Ovary (tissue), 10 donors: ENCODE measurements at places on chromosomes 5 and 9.

GRCh38 chr9:36873247-36873875 lies 160.7 kb downstream of the PAX5 start:
- no peak overlapping the region for H3K4me3 ChIP-seq
- no peaks in the 10 kb centered on the region for H3K27me3 ChIP-seq
- DNase-seq = peak; percentile 41
- no peaks in the 10 kb centered on the region for H3K36me3 ChIP-seq
- H3K27ac ChIP-seq = no peak overlapping the region

DNA sequence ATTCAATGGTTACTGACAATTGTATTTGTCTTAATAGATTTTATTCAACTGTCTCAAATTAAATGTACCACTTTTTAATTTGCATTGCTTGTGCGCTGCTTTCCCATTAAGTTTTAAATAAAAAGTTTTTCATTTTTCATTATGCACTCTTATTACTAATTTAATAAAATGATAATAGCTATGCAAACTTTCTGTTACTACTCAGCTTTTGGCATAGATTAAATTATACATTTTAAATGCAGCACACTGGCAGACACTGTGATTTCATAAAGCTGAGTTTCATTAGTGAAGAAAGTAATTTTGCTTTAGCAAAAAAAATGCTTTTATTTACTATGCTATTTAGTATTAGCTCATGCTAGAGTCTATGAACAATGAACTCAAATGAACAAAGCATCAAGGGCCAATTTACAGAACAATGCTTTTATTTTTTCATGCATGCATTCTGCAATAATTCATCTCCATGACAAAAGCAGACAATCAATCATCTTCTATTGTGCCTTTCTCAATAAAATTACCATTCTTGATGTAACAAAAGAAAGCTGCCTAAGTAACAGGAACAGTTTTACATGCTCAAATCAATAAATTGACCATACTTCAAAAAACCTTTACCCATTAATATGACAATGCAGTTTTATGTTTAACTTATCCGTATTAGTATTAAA lies 595.2 kb upstream of the ARRDC3 start:
- DNase-seq = no peak
- H3K4me1 ChIP-seq = no peaks in the 10 kb centered on the region
- H3K27me3 ChIP-seq = no peaks in the 10 kb centered on the region
- H3K27ac ChIP-seq = no peak overlapping the region
- H3K36me3 ChIP-seq = no peaks in the 10 kb centered on the region

DNA sequence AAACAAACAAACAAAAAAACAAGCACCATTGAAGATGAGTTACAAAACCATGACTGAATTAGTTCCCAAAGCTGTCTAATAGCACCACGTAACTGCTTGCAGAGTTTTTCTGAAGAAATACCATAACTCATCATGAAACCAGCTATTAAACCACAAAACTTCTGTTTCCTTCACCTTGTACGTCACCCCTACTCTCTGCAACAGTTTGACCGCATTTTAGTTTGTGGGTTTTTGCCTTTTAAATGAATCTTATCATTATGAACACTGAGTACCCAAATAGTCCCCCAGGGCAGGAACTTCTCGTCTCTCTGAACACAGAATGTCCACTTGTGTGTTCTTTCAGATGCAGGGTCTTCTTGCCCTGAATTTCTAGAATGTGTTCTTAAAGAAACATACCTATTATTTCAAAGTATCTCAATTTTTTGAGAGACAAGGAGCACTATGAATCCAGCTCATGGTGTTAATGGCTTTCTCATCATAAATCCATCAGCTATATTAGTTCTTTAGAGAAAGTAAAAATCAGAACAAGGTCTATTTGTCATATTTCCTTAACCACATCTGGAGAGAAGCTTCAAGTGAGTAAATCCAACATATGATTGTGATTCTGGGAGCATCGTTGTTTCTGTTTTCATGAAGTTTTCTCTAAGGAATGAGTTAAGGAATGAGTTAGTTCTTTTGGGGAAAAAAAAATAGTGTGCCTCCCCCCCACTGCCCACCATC lies 210.6 kb downstream of the AUH start:
- H3K36me3 ChIP-seq = no peaks in the 10 kb centered on the region
- no peaks in the 10 kb centered on the region for H3K27me3 ChIP-seq
- no peak overlapping the region for H3K4me3 ChIP-seq
- no peak for DNase-seq
- H3K27ac ChIP-seq = no peak overlapping the region
- H3K4me1 ChIP-seq = no peaks in the 10 kb centered on the region

DNA sequence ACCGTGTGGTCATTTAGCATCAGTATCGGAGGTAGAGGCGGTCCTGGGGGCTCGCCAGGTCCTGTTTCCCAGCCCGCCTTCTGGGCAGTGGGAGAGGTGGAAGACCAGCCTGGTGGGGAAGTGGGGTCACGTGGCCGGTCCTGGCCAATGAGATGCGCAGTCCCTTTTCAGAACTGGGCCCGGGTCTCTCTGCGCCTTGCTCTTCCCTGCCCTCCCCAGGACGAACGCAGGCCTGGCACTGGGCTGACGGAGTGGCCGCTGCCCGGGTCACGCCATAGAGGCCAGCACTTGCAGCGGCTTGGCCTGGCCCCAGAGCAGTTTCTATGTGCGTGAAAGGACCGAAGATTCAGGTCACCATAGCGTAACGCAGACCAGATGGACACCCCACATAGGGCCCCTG lies 97.6 kb downstream of the OLFM1 start:
- no peaks in the 10 kb centered on the region for H3K4me1 ChIP-seq
- no peaks in the 10 kb centered on the region for H3K27me3 ChIP-seq
- H3K4me3 ChIP-seq = no peak overlapping the region
- no peak overlapping the region for H3K27ac ChIP-seq
- H3K36me3 ChIP-seq = no peaks in the 10 kb centered on the region

DNA sequence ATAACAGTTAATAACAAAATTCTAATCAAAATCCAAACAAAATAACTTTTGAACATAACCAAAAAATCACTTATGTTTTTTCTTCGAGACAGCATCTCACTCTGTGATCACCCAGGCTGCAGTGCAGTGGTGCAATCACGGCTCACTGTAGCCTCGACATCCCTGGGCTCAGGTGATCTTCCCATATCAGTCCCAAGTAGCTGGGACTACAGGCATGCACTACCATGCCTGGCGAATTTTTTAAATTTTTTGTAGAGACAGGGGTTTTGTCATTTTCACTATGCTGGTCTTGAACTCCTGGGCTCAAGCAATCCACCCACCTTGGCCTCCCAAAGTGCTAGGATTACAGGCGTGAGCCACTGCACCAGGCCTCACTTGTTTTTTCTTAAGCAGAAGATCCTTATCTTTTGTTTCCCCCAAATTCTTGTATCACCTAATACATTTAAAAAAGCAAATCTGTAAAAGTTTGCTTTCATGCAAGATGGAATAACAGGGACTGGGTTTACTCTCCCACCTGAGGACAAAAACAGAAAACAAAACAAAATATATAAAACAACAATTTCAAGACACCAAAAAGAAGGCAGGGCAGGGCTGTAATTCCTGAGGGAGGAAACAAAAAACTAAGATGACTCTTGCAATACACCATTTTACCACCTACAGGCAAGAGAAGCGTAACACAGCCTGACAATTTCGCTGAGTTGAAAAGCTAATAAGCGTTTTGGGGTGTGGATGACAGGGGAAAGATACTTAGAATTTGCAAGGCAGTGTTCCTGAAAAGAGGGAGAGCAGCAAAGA lies 71.4 kb downstream of the RAPGEF6 start:
- DNase-seq = no peak
- H3K4me1 ChIP-seq = no peaks in the 10 kb centered on the region
- H3K27ac ChIP-seq = no peak overlapping the region
- H3K4me3 ChIP-seq = no peak overlapping the region

GRCh38 chr5:138102454-138103318 lies 18.9 kb downstream of the WNT8A start:
- H3K27me3 ChIP-seq = no peaks in the 10 kb centered on the region
- H3K36me3 ChIP-seq = no peaks in the 10 kb centered on the region
- no peak for DNase-seq
- no peaks in the 10 kb centered on the region for H3K4me1 ChIP-seq

- H3K4me1 ChIP-seq = no peaks in the 10 kb centered on the region
- H3K27me3 ChIP-seq = peaks cover 3% of the 10 kb centered on the region
- no peaks in the 10 kb centered on the region for H3K36me3 ChIP-seq
- no peak for DNase-seq
- H3K4me3 ChIP-seq = no peak overlapping the region
- H3K27ac ChIP-seq = no peak overlapping the region
These were observed 176.4 kb upstream of the CHD1 start for GRCh38 chr5:99105216-99105615.

- no peaks in the 10 kb centered on the region for H3K4me1 ChIP-seq
- no peaks in the 10 kb centered on the region for H3K36me3 ChIP-seq
- no peak overlapping the region for H3K27ac ChIP-seq
- H3K27me3 ChIP-seq = no peaks in the 10 kb centered on the region
These were observed 203.9 kb downstream of the CWC27 start for GRCh38 chr5:64972591-64972990.

DNA sequence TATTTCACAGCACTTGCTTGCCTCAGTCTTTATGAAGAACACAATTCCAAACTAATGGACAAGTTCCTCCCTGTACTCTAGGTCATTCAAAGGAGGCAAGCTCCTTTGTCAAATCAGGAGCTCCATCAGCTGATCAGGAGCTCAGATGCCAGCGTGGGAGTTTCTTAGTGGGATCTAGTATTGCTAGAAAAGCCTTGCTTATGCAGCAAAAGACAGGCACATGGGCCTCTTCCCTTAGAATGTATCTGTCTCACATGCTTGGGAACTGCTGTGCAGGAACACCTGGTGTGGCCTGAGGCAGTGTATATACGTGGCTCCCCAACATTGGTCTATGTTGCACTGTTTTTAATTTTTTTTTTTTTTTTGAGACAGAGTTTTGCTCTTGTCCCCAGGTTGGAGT lies 21.4 kb upstream of the HAVCR1 start:
- no peaks in the 10 kb centered on the region for H3K36me3 ChIP-seq
- H3K27me3 ChIP-seq = no peaks in the 10 kb centered on the region
- H3K4me3 ChIP-seq = no peak overlapping the region
- no peak for DNase-seq

DNA sequence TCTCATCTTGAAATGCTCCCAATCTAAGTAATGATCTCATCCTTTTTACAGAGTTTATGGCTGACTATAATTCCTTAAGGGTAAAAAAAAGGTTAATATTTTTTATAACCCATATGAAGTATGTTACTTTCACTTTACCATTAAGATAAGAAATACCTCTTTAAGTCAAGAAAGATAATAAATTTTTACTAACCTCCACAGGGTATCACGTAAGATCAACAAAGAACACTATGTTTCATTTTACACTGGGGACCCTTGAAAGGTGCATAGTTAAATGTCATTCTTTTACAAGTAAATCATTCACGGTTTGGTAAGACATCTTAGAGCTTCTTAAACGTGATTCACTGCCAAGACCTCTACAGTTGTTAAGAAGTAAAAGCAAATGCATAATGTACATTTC lies 472.7 kb upstream of the CDH9 start:
- H3K27me3 ChIP-seq = no peaks in the 10 kb centered on the region
- no peaks in the 10 kb centered on the region for H3K4me1 ChIP-seq
- H3K36me3 ChIP-seq = no peaks in the 10 kb centered on the region
- DNase-seq = no peak
- H3K4me3 ChIP-seq = no peak overlapping the region
- no peak overlapping the region for H3K27ac ChIP-seq

- DNase-seq = no peak
- no peaks in the 10 kb centered on the region for H3K4me1 ChIP-seq
- H3K36me3 ChIP-seq = no peaks in the 10 kb centered on the region
- H3K4me3 ChIP-seq = no peak overlapping the region
These were observed 17.9 kb upstream of the NDUFB6 start for GRCh38 chr9:32590898-32591297.

DNA sequence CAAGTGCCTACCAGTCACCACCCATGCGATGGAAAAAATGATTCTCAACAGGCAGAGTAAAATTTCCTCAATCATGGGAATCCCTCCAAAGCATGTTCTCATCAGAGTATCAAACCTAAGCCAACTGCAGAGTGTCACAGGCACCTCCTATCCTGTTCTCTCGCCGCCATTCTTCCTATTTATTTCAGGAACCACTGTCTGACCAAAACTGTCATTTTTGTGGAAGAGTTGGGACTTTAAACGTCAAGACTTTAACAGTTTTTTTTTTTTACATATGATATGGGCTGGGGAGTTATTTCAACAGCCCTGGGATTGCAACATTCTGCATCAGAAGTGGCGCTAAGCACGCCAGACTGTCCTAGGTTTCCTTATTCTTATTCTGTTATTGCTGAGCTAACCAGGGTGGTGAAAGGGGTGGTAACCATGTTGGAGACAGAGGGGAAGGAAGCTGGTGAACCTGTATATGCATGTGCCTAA lies 29.5 kb downstream of the PFDN1 start:
- no peaks in the 10 kb centered on the region for H3K36me3 ChIP-seq
- no peaks in the 10 kb centered on the region for H3K27me3 ChIP-seq
- no peak overlapping the region for H3K4me3 ChIP-seq
- no peaks in the 10 kb centered on the region for H3K4me1 ChIP-seq
- H3K27ac ChIP-seq = no peak overlapping the region

DNA sequence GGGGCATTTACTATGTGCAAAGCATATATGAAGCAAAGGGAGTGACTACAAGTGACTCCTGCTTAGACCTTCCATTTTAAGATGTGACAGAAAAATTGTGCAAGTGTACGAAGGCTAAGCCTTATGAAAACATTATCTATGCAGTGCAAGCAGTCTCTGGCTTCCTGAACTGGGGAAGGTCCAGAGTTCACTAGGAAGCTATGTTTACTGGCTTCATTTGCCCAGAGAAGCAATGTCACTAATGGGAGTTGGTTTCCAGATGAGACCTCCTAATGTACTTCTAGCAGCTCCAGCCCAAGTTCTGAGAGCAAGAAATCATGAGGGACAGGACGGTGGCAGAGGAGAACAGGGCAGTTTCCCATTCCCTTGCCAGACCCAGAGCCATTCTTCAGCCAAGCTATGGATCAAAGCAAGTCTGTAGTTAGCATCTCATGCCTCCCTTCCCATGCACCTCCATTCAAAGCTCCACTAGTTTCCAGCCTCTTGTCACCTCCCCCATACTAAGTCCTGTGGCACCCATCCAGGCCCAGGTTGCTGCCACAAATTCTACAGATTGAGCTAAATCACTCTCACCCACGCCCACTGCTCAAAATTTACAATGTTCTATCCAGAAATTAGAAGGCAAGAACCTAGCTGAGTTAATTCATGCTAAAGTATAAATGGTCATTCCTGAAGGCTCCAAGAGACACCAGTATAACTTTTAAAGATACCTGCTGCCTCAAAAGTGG lies 21.8 kb downstream of the MCTP1 start:
- H3K27me3 ChIP-seq = no peaks in the 10 kb centered on the region
- H3K4me3 ChIP-seq = no peak overlapping the region
